T-helper 2 cell treated with Interferon-gamma antibody and Interleukin-4, amounts not matched to agents 5 μg/mL and 100 μg/mL, for 36 hours (primary cell): ENCODE measurements at places on chromosomes 2 and 18.

- no peak for DNase-seq
Observed at GRCh38 chr18:40687399-40687798, 1267.6 kb upstream of the PIK3C3 start.

DNA sequence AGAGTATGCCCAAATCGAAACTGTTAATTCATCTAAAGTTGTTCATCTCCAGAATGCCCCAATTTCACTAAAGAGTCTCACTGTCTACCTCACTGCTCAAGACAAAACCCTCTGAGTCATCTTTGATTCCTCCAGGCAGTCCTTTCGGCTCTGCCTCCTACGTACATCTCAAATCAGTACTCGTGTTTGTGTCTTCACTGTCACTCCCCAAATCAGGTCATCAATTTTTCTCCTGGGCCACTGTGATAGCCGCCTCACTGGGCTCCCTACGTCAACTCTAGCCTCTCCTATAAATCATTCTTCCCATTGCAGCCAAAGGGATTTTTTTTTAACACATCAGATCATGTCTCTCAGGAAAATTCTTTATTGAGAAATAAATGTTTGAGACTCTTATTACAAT, 42.1 kb upstream of the TTC39C start:
- DNase-seq: peak; percentile 46

- DNase-seq: no peak
Observed at GRCh38 chr2:118521960-118522359, 325.5 kb downstream of the EN1 start.

DNA sequence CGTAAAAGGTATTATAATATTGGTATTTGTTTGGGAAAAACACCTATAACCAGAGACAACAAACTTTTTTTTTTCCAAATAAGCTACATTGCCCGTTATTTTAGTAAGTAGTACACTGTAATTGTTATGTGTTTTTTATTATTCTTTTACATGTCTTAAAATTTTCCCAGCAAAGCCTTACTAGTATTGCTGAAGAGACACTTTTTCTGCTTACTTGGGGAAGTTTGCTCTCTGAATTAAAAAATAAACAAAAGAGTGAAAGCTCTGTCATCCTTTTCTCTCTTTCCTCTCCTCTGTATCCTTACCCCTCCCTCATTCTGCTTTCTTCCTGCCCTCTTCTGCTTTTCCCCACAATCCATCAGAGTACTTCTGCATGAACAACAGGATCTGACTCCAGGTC, 25.6 kb upstream of the LDLRAD4 start:
- DNase-seq: no peak

- DNase-seq: no peak
Observed at GRCh38 chr2:95669441-95669991, 77.7 kb downstream of the TRIM43 start.

GRCh38 chr2:131077966-131078365, 15.3 kb downstream of the FAM168B start:
- no peak for DNase-seq

DNA sequence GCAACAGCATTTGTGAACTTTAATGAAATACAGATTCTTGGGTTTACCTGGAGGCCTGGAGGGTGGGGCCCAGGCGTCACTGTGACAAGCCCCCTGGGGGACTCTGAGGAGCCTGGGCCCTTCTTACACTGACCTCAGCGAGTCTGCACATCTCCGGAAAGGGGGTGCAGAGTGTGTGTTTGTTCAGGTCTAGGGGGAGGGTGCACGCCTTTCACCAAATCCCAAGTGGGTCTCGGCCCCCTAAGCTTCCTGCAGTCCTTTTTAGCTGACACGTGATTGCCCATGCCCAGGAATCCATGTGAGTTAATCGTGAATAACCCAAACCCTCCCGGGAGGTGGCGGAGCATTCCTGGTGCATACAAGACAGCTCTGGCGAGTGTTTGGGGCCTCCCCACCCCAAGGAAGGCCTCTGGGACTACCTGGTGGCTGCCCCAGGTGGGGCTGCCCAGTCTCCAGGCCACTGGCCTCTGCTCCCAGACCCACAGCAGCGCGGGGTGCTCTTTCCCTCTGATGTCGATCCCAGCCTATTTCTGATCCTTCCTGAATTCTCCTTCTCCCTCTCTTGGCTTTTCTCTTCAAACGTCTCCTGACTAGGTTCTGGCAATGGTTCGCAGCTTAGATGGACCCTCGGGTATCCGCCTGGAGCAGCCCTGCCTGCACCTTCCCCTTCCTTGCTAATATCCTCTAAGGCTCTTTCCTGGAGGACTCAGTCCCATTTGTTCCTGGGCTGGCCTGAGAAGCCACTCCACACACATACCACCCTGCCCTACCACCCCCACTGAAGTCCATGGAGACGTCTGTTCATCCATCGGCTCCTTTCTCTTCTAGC, 10.0 kb downstream of the NGEF start:
- no peak for DNase-seq

DNA sequence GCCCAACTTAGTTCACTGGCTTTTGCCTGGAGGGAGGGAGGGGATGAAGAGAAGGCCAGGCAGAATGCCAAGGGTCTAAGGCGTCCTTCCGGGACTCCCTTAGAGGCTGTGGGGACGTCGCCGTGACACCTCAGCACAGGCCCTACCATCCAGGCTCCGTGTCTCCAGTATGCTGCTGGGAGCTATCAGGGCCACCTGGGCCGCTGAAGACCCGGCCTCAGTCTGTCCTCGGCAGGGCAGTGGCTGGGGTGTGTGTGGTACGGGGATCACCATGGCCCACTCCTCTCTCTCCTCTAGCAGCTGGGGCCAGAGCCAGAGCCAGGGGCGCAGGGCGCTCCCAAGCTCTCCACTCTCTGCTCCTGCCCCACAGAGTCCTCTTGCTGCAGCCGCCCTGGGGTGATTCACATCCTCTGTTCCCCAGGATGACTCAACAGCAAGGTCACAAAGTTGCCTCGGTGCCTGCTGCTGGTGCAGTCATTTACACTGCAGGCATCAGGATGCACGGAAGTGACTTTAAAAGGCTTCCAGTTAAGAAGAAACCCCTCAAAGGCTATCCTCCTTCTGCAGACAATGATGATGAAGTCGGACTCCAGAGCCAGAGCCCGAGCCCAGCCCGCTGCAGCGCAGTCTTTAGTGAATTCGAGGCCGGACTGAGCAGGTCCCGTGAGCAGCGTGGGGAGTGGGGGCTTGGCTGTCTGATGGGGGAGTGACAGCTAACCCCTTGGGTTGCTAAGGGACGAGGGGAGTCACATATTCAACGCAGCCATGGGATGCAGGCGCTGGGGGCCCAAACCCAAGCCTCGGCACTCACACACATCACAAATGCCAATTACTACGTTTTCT, 31.9 kb downstream of the SNORC start:
- peak; percentile 60 for DNase-seq

DNA sequence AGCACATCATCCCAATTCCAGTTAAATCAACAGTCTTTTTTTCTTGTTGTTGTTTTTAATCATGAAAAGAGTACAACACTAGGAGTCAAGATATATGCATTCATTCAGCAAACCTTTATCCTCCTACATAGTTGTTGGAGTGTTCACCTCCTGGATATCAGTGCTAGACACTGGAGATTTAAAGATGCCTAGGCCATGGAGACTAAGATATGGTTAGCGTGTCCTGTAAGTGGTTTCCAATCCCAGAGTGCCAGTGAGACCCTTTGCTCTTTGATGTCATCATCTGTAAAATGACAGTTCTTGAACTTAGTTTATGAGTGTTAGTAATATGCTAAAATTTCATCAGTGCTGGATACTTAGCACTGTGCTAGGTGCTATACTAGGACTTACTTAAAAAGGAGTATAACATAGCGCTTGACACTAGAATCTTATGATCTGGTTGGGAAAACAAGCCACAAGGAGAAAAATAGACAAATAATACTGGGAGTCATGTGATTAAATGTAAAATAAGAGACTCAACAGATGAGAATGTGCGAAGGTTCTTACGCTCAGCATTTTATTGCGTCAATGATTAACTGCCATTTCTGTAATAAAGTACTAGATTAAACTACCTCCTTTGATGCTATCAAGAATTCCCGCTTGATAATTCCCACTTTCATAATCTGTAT, 31.5 kb downstream of the BABAM2 start:
- no peak for DNase-seq

- DNase-seq: no peak
Observed at GRCh38 chr2:57528499-57528898, 518.1 kb upstream of the VRK2 start.

DNA sequence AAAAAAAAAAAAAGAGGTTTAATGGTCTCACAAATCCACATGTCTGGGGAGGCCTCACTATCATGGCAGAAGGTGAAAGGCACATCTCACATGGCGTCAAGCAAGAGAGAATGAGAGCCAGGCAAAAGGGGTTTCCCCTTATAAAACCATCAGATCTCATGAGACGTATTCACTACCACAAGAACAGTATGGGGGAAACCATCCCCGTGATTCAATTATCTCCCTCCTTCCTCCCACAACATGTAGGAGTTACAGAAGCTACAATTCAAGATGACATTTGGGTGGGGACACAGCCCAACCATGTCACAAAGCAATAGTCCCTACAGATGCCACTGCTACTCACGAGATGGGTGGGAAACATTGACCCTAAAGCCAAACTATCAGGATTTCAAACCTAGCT, 392.7 kb upstream of the ID2 start:
- no peak for DNase-seq

- DNase-seq: no peak
Observed at GRCh38 chr2:207491956-207492355, 37.8 kb upstream of the CREB1 start.

DNA sequence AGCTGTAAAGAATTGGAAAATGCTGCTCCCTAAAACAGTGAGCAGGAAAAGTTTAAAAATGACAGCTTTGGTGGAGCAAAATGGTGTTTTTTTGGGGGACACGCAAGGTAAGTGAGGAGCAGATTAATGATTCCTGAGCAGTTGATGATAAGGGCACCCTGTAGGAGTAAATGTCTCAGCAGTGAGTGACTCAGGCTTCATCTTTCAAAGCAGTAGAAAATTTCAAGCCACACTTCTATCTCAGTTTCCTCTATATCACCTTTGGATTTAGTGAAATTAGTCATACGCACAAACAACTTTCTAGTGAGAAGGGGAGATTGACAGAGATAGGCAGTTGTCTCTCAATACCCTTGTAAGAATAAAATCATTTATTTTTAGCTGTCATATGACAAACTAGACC, 709.0 kb upstream of the FAM98A start:
- DNase-seq: no peak

GRCh38 chr2:198161151-198161550, 356.8 kb downstream of the PLCL1 start:
- DNase-seq: no peak

DNA sequence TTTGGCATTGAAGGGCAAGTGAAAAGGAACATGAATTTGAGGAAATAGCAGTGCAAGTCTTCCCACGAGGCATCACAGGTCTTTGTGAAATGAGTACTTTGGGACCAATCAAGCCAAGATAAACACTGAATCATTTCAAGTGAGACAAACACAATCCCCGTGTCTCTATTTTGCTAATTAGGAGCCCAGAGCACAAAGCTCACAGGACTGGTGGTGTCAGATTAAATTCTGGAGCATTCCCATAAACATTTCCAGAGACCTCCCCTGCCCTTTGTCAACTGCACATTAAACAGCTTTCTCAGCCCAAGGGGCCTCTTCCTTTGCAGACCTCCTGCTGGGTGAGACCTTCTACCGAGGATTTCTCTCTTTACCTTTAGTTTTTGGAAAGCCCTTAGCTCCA, 50.7 kb downstream of the DAPL1 start:
- DNase-seq: no peak

DNA sequence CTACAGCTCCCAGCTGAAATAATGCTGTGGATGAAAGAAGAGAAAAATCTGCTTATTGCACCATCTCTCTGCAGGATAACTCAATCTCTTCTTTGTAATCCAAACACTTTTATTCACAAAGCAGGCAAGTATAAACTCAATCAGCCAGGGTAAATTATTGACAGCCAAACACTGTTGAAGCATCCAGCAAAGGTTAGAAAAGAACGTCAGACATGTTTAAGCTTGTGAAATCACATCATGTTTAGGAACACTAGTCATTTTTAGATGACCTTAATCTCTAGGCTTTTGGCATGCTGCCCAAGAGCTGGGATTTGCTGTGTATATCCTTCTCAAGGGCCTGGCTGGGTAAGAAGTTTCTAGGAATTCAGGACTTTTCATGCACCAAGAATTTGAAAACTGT, 1148.1 kb upstream of the FANCL start:
- DNase-seq: no peak

- DNase-seq: no peak
Observed at GRCh38 chr2:158779621-158780020, 15.5 kb upstream of the DAPL1 start.

DNA sequence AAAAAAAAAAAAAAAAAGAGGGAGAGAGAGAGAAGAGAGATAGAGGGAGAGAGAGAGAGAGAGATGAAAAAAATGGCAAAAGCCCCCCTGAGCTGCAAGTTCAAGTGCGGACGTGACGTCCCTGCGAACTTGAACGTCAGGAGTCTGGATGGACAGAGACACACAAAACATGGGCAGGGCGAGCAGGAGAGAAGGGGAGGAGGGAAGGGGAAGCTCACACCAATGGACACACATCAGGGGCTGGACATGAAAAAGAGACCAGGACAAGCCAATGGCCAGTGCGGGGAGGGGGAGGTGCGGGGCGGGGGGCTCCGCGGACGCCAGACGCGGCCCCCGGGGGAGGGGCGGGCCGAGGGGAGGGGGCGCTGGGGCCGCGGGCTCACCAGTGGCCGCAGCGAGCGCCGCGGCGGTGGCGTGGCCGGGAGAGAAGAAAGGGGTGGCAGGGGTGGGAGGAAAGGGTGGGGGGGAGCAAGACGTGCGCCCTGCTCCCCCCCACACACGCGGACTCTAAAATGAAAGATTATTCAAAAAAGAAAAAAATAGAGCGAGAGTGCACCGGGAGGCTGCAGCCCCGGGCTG, at the start of gene BCL11A:
TSS of gene BCL11A (minus strand) at position 160 of the 579 bp plus-strand sequence. CDS start 384 bp downstream, outside the sequence.
- DNase-seq: no peak

- DNase-seq: no peak
Observed at GRCh38 chr2:1032030-1032429, 81.4 kb downstream of the SNTG2 start.

DNA sequence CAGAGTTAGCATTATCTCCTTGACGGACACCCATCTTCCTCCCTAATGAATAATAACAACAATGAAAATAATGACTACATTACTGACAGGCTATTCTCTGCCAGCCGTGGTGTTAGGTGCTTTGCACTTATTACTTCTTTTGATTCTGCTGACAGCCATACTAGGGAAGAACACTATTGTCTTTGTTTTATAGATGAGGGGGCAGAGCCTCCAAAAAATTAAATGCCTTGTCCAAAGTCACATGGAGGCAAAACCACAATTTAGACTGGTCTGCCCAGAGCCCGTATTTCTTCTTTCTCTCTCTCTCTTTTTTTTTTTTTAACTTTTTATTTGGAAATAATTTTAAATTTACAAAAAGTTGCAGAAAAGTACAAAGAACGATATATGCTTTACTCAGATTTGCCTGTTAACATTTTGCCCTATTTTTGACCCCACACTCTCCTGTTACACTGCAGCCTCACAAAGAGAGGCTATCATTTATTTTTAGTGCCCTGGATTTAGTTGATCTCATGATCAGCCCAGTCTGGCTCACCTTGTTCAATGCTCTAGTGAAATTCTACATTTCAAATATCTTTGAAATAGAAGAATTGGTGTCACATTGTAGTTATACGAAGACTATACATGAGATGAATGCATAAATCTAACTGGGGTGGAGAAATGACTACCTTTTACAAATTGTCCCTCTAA, 369.4 kb downstream of the LRRTM1 start:
- DNase-seq: no peak
